Stimulated activated CD4-positive, alpha-beta T cell treated with anti-CD3 and anti-CD28 coated beads, Interleukin-1b, Interleukin-23, amount 100 ng/mL, for 4 hours (primary cell): ENCODE measurements at places on chromosomes 13 and 19.

- no peak for DNase-seq
Measured at GRCh38 chr13:32125751-32126150, 94.2 kb downstream of the FRY start.

- no peak for DNase-seq
Measured at GRCh38 chr19:10155839-10156238, 36.1 kb upstream of the EIF3G start.

- no peak for DNase-seq
Measured at GRCh38 chr19:49490287-49491029, 3.0 kb downstream of the RPL13A start.

DNA sequence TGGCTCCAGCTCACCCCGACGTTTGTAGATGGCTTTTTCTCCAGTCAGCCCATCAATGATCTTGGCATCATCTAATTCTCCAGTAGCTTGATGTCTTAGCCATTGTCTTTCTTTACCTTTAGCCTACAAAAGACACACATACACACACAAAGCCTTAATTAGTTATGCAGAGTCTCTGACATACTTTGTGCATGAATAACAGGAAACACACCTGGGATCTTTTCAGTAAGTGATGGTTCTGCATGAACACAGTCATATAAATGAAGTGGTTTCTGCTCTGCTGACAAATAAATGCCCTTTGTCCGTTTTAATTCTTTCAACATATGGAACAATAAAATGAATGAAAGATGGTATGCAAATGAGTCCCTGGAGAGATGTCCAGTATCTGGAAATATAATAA, 133.3 kb downstream of the RGCC start:
- DNase-seq, result no peak

GRCh38 chr19:3455393-3455955, 24.9 kb downstream of the SMIM24 start:
- DNase-seq, result no peak

DNA sequence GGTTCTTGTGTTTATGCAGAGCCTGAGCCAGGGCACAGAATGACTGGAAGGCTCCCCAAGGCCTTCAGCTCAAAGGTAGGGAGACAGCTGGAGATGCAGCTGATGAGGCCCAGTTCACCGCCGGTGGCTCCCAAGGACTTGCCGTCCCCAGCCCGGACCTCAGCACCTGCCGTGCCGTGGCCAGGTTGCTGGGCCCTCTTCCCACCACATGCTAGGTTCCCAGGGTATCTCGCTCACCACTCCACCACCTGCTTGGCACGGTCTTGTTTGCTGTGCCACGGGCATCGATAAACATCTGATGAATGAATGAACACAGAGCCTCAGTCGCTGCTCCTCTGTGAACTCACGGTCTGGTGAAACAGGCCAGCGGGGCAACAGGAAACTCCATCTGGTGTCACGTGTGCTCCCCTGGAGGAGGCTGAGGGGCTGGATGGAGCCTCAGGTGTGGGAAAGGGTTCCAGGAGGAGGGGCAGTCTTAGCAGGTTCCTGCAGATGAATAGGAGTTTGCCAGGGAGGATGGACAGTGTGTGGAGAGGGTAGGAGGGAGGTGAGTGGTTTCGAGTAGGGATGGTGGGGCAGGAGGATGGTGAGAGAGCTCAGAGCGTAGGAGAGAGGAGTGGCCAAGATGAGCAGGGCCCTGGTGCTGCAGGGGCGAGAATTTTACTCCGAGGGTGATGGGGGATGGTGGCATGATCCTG, 3.6 kb upstream of the KLK14 start:
- DNase-seq, result no peak

DNA sequence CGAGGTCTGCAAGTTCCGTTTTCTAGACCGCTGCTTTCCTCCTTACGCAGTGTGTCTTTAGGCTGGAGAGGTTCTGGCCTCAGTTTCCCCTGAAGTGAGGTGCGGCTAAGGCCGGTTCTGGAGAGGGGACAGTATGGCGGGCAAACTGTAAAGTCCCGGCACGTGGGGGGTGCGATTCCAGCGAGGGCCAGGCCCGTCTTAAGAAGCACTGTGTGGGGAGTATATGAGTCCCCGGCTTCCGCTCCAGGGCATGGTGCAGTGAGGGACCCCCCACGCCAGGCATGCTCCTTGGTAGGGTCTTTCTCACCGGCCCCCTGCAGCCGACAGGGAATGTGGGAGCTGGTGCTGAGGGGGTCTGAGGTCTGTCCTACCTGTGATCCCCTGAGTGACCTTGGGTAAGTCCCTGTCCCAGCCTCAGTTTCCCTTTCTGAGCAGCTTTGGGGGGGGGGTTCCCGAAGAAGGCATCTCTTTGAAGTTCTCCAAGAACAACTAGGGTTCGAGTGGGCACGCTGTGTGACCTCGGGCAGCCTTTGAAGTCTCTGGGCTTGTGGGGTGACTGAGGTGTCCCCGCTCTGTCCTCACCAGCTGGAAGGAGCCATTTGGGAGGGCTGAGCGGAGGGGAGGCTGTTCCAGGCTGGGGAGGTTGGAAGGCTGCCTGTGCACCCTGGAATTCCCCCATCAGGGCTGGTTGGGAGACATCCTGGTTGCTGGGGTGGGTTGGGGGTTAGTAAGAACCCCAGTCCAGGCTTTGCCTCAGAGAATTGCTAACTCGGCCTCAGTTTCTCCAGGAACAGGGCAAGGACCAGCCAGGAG, 1.5 kb downstream of the NFIC start:
- DNase-seq, result no peak
